ENCODE measurements at places on chromosomes 5 and 9.

DNA sequence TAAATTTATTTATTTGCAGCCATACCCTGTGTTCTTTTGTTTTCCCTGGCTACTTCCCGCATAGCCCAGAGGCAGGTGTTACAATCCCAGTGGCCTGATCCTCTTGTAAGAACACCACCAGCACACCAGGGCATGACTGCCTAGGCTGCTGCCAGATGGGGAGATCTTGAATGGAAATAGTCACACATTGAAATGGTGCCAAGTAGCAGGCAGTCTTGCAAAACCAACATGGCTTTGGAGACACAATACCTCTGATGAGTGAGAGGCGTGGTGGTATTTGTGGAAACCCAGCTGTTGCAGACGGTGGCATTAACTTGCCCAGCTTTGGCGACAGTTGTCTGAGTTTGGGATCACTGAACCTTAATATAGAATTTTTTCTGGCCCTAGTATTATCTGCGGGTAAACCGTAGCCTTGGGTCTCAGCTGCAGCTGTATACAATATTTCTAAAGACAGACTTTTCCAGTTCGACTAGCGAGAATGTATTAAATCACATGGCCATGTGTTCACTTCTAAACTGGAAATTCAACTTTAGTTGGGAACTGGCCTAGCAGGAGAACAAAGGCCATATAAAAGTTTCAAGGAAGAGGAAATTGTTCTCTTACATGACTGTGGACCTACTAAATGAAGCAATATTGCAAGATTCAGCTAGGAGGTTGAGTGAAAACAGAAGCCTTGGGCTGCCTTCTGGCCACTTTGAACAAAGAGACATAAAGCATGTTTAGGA lies 277.0 kb downstream of the SMARCA2 start:
- DNase-seq = no peak

DNA sequence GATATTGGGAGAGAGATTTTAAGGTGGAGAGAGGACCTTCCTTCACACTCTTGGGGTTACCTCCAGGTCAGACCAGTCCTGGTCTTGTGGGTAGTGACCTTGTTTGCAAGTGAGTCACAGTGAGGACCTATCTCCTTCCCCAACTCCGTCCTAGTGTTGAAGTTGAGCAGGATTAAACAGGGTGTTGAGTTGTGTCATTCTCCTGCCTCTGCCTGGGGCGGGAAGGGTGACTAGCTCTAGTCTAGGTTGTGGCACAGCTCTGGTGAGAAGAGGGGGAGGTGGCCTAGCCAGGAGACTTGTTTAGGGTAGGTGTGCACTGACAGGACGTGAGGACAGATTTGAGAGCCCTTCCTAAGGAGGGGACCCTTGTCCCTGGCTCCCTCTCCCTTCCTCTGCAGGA lies 119.6 kb upstream of the PITX1 start:
- DNase-seq = no peak

GRCh38 chr5:133668458-133668857 lies 56.1 kb upstream of the FSTL4 start:
- no peak for DNase-seq

DNA sequence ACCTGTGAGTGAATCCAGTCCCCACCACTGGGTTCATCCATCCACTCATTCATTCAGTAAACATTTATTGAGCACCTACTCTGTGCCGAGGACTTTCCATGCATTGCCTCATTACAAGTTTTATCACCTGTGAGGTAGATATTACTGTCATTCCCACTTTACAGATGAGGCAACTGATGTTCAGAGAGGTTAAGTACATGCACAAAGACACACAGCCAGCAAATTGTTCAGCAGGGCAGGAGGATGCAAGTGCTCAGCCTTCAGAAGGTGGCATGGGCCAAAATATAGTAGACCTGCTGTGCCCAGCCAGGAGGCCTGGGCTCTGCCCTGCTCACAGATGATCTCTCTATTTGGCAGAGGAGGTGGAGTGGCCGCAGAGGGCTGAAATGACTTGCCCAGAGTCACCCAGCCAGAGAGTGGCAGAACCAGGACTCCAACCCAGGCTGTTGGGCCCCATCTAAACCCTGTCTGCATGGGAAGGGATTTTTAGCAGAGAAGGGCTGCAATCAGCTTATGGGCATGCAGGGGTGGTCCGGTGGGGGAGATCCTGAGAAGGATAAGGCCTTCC lies 7.6 kb upstream of the NEURL1B start:
- no peak for DNase-seq

- DNase-seq = no peak
These were observed 65.3 kb downstream of the CFAP95 start for GRCh38 chr9:69885931-69886330.

GRCh38 chr9:29659736-29660135 lies 2086.5 kb upstream of the C9orf72 start:
- no peak for DNase-seq

DNA sequence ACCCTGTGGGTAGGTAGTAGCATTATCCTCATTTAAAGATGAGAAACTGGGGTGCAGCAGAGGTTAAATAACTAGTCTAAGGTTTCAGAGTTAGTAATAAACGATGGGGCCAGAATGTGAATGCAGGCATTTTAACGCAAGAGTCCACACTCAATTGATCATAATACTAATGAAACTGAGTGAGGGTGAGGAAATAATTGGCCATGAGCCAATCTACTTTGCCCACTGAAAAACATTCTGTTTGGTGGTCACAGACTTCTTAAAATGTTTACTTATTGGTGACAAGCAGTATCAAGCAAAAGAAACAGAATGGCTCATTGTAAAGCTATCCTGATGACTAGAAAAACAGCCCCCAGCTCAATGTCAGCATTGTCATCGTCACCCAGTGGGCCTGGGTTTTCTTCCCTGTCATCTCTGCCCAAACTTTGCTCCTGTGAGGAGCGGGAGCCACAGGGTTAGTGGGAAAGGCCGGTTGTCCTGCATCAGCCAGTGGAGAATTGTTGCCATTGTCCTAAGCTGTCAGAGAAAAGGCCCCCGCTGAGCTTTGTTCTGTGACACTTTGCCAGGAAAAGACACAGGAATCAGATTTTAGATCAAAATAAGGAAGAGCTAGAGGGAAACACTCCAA lies 77.3 kb upstream of the MAN2A1 start:
- DNase-seq = no peak

- DNase-seq = no peak
These were observed 46.1 kb downstream of the ENC1 start for GRCh38 chr5:74594137-74595040.

GRCh38 chr5:142281008-142281367 lies 43.8 kb downstream of the SPRY4 start:
- DNase-seq = no peak

DNA sequence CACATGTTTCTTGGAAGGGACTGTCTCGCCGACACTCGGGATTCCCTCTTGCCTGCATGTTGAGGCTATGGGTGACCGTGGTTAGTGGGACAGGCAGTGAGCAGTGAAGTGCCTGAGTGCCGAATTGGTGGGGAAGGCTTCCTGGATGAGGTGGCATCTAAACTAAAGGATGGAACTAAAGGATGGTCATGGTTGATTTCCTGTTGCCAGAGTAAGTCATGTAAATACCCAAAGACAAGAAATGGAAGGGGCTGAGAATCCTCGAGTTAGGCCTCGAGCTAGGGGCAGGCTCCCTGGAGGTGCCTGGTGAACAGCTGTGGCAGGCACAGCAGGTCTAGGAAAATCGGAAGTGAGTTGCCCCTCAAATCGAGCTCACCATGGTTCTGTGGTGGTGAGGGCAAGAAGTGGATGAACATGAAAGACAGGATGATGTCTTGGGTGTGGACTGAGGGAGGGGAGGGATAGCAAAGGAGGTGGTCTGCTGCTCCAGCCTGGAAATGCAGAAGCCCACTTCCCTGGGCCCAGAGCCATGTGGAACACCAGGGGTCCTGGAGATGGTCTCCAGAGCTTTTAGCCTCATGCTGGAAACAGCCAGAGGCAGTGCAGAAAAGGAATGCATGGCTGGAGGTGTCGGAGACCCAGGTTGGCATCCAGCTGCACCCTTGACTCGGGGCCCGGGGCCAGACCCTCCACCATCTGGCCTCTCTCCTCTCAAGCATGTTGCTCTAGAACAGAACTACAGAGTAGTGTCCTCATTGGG lies 12.2 kb downstream of the CD74 start:
- no peak for DNase-seq

GRCh38 chr9:123478160-123478559 lies 122.2 kb downstream of the CRB2 start:
- no peak for DNase-seq

DNA sequence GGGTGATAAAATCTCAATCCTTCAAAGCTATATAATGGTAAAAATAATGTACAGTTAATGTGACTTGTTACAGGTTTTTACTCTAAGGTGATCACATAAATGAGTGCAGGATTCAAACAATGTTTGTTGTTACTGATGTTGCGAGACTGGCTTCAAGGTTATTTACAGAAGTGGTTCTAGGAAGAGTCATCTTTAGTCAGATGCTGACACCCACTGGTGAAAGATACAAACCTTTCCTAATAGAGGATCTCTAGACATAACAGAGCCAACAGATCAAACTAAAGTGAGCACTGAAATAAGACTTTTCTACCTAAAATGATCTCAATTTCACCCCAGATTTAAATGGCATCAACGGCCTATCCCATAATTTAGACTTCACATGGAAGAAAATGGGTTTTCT lies 20.2 kb downstream of the ARSB start:
- DNase-seq = no peak

DNA sequence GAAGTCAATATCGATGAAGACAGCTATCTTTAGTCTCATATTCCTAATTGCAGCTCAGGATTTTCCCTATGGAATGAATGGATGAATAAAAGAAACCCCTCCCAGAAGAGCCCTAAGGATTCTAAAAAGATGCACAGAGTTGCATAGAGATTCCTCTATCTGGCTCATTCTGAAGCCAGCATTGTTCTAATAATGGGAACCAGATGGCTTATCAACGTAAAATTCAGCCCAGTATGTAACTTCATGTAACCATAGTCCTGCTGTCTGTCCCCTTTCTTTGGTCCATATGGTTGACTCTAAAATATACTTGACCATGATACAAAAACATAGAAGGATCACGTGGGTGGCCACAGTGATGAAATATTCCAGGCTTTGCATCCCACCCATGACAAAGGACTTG lies 508.6 kb downstream of the RASEF start:
- no peak for DNase-seq

- DNase-seq = peak; percentile 3
These were observed 75.5 kb downstream of the SGCD start for GRCh38 chr5:156402387-156402921.

- DNase-seq = no peak
These were observed 227.3 kb upstream of the DAPK1 start for GRCh38 chr9:87270221-87270847.

DNA sequence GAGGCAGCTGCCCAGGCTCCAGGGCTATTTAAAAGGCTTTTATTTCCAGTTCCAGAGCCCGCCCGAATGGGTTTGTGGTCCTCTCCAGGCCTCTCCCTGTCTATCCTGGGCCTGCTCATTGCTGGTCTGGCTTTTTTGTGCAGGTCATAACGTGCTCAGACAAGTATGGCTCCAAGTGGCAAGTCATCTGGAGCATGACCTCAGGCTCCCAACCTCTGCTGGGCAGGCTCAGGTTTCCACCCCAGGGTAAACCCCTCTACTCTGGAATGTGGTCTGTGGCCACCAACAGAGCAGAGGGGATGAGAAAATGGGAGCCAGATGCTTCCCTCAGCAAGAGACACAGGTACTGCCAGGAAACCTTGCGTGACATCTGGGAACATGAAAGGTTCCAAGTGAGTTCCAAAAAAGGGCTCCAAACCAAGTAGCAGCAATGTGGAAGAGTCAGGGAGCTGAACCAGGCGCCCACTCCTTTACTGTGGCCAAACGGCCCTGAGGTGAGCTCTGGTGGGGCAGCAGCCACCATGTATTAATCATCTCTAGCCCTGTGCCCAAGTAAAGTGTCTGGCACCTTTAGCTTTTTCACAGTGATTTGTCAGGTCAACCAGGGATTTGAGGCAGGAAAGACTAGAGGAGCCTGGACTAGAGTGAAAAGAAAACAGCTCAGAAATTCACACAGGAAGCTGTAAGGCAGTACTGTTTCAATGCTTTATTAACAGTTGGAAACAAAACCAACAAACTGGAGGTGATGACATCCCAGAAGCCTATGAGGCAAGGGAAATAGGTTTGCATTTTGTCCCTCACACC lies 25.7 kb downstream of the PCDHGC5 start:
- DNase-seq = no peak

DNA sequence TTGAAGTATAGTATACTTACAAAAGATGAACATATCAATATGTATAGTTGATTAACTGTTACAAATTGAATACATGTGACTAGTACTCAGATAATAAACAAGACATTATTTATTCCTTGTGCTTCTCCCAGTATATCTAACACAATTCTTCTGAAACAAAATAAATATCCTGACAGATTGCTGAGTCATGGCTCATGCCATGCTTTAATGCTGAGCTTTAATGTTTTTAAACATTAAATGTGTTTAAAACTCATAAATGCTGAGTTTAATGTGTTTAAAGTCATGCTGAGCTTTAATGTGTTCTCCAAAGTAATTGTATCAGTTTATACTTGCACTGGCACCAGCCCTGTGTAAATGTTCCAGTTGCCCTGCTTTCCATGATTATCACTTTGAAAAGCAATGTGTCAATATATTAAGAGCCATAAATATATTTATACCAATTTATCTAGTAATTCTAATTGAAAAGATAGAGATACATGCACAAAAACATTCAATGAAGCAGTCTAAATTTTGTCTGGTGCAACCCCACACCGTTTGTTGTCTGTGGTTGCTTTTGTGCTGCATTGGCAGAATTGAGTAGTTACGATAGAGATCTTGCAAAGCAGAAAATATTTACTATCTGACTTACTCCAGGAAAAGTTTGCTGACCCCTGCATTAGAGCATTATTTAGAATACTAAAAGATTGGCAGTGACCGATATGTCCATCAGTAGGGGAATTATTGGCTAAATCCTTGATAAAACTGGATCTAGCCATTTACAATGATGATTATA lies 15.7 kb downstream of the KIAA1958 start:
- DNase-seq = no peak

- DNase-seq = no peak
These were observed 142.8 kb downstream of the NSG2 start for GRCh38 chr5:174188295-174188694.

DNA sequence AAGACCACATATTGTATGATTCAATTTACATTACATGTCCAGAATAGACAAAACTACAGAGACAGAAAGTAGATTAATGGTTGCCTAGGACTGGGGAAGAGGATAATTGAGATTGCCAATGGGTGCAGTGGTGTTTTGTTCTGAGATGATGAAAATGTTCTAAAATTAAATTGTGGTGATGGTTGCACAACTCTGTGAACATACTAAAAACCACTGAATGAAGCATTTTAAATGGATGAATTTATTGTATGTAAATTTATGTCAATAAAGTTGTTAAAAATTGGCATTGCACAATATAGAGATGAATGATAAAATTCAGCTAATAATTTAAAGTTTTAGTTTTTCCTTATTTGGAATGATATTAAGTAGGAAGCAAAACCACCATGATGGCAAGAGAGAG lies 109.5 kb upstream of the NR4A3 start:
- DNase-seq = no peak

- no peak for DNase-seq
These were observed 76.4 kb upstream of the PRSS3 start for GRCh38 chr9:33718987-33719386.

GRCh38 chr9:95920017-95920416 lies 44.5 kb downstream of the ERCC6L2 start:
- no peak for DNase-seq

GRCh38 chr9:137411645-137412380 lies 11.1 kb downstream of the EXD3 start:
- DNase-seq = no peak

- no peak for DNase-seq
These were observed 73.9 kb downstream of the KLF9 start for GRCh38 chr9:70340572-70340971.

GRCh38 chr9:3736161-3736560 lies 210.4 kb upstream of the RFX3 start:
- DNase-seq = no peak

GRCh38 chr5:174323878-174324281 lies 278.4 kb downstream of the NSG2 start:
- no peak for DNase-seq

All from activated CD4-positive, alpha-beta T cell treated with anti-CD3 and anti-CD28 coated beads, Interleukin-2, amount 50 U/mL, for 4 hours (primary cell).